NCI-H446 treated with DMSO at 0.1 percent for 48 hours (cell line): ENCODE measurements at places on chromosomes 1 and 21.

DNA sequence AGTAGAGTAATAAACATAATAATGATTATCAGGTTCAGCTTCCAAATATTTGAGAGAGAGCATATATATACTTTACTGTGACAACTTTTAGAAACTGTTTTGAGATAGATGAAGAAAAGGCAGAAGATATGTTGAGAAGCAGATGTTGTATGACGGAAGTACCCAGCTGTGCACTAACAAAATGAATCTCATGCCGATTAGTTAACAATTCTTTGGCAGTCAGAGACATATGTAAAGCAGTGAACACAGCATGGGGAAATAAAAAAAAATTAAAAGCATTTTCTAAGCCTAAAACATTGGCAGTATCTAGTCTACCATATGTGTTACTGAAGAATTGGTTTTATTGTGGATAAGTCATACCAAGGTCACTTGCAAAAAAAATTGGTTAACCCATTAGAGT is 51.8 kb downstream of the MAGI3 start:
- DNase-seq: peak; percentile 31

DNA sequence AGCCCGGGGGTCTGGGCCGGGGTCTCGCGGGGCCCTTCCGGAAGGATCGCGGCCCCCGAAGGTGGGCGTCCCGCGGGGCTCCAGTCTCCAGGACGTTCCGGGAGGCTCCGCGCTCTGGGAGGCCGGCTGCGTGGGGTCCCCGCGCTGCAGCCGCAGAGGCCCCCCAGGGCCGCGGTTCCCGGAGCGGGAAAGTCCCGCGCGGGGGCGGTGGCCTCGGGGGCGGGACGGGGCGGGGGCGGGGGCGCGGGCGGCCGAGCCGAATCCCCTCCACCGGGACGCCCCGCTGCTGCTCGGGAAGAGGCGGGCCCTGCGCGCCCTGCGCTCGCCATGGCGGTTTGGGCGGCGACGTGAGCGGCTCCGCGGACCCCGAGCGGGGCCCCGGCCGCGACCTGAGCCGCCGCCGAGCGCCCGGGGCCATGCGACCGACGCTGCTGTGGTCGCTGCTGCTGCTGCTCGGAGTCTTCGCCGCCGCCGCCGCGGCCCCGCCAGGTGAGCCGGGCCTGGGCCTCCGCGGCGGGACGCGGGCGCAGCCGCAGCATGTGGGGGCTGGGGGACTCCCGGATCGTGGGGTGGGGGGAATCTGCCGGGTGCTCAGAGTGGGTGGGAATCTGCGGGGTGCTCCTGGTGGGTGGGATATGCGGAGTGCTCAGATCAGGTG is at the start of gene IFNGR2:
IFNGR2 (plus strand) TSS at position 286 of the 658 bp plus-strand sequence; CDS start at position 417, 131 bp downstream.
- DNase-seq: no peak

DNA sequence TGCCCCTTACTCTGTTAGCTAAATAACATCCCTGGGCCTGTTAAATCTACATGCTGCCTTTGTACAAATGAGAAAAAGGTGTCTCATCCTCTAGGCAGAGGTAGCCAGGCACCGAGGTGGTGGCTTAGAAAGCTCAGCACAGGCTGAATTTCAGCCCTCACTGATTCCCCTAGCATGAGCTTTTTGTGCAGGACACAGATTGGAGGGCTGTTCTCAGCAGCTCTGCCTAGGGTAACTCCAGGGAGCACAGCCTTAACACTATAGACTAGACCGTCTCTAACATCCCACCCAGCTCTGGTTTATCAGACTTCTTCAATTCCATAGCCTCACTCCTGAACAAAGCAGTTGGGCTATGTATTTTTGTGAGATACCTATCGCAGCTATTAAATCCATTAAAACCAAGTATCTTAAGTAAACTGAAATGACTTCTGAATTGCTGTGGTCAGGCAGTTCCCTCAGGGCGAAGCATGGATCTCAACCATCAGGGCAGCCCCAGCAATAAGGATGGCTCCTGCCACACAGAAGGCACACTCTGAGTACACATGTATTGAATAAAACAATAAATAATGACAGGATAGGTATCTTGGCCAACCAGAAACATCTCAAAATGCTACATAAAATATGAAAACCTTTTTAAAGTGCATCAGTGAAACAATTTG is 14.8 kb downstream of the S100A6 start:
- no peak for DNase-seq

- DNase-seq: no peak
Measured at GRCh38 chr1:19055701-19056100, 99.2 kb upstream of the IFFO2 start.
